ENCODE measurements at places on chromosomes 11 and 22.

GRCh38 chr11:75031771-75032549 is 43.2 kb downstream of the NEU3 start:
- H3K36me3 ChIP-seq = no peaks in the 10 kb centered on the region
- H3K4me3 ChIP-seq = no peak overlapping the region
- H3K27ac ChIP-seq = no peak overlapping the region

- H3K4me1 ChIP-seq = no peaks in the 10 kb centered on the region
- H3K36me3 ChIP-seq = no peaks in the 10 kb centered on the region
- no peak overlapping the region for H3K27ac ChIP-seq
- H3K4me3 ChIP-seq = no peak overlapping the region
- DNase-seq = no peak
- peaks cover 38% of the 10 kb centered on the region for H3K27me3 ChIP-seq
Observed at GRCh38 chr11:64665411-64665821, 57.6 kb downstream of the NRXN2 start.

DNA sequence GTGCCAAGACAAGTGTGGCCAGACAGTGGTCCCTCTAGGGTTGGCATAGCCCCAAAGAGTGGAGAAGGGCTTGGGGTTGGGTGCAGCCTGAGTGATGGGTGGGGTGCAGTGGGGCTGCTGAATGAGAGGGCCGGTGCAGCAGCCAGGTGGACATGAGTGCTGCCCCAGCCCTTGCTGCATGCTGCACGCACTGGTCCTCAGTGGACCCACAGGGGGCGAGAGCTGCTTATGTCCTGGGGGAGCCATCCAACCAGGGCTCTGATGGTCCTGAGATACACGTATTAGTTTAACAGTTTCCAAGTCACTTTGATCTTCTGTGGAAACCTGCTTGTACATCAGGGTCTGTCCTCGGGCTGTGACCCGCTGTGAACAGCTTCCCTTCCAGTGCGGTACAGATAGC is 23.9 kb upstream of the ACR start:
- no peaks in the 10 kb centered on the region for H3K36me3 ChIP-seq
- no peaks in the 10 kb centered on the region for H3K4me1 ChIP-seq
- no peak for DNase-seq
- H3K27me3 ChIP-seq = no peaks in the 10 kb centered on the region
- no peak overlapping the region for H3K27ac ChIP-seq
- no peak overlapping the region for H3K4me3 ChIP-seq

GRCh38 chr22:20066617-20067383 is 13.2 kb upstream of the DGCR8 start:
- H3K27me3 ChIP-seq = no peaks in the 10 kb centered on the region
- H3K4me1 ChIP-seq = no peaks in the 10 kb centered on the region
- no peak overlapping the region for H3K4me3 ChIP-seq
- H3K27ac ChIP-seq = no peak overlapping the region
- peaks cover 2% of the 10 kb centered on the region for H3K36me3 ChIP-seq

DNA sequence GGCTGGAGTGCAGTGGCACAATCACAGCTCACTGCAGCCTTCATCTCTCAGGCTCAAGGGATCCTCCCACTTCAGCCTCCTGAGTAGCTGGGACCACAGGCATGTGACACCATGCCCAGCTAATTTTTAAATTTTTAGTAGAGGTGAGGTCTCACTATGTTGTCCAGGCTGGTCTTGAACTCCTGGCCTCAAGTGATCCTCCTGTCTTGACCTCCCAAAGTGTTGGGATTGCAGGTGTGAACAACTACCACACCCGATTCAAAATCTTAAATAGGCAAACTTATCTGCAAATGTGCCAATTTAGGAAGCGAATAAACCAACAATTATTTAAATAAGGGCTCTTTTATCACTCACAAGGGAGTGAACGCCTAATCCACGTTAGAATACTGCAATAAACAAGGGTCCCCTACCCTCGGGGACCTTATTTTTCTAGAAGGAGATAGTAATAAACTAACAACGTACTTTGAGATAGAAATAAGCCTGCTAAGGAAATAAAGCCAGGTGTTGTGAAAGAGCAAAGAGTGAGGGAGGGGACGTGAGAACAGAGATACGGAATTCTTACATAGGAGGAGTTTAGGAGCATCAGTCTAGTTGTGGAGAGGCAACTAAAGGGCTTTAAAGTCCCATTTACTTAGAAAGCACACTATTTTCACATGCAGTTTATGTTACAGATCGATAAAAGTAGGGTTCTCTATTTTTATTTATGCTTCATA is 3.0 kb upstream of the WEE1 start:
- H3K36me3 ChIP-seq = no peaks in the 10 kb centered on the region
- H3K4me3 ChIP-seq = no peak overlapping the region
- no peak for DNase-seq
- peaks cover 30% of the 10 kb centered on the region for H3K4me1 ChIP-seq
- no peaks in the 10 kb centered on the region for H3K27me3 ChIP-seq
- no peak overlapping the region for H3K27ac ChIP-seq

- DNase-seq = no peak
- H3K4me3 ChIP-seq = no peak overlapping the region
- H3K4me1 ChIP-seq = no peaks in the 10 kb centered on the region
- H3K36me3 ChIP-seq = no peaks in the 10 kb centered on the region
- no peaks in the 10 kb centered on the region for H3K27me3 ChIP-seq
Observed at GRCh38 chr11:86706338-86707131, 34.1 kb upstream of the ME3 start.

Data from T-cell (primary cell).